ENCODE measurements at places on chromosomes 4 and X.

DNA sequence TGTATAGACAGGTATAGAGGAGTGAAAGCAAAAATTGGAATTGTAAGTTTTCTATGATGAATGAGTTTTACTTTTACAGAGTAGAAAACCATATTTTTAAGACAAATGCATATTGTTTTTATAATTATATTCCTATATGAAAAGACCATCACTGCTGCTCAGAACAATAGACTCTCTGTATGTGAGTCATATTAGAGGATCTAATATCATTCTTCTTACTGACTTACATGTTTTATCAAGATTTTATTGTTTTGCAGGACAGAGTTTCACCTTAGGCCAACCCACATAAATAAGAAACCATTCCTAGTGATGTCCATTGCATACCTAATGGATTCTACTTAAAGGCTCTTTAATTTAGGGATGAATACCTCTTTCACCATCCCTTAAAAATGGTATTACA is 88.6 kb downstream of the NR3C2 start:
- no peak for DNase-seq

- no peak for DNase-seq
Observed at GRCh38 chr4:175651756-175652310, 160.2 kb downstream of the GPM6A start.

DNA sequence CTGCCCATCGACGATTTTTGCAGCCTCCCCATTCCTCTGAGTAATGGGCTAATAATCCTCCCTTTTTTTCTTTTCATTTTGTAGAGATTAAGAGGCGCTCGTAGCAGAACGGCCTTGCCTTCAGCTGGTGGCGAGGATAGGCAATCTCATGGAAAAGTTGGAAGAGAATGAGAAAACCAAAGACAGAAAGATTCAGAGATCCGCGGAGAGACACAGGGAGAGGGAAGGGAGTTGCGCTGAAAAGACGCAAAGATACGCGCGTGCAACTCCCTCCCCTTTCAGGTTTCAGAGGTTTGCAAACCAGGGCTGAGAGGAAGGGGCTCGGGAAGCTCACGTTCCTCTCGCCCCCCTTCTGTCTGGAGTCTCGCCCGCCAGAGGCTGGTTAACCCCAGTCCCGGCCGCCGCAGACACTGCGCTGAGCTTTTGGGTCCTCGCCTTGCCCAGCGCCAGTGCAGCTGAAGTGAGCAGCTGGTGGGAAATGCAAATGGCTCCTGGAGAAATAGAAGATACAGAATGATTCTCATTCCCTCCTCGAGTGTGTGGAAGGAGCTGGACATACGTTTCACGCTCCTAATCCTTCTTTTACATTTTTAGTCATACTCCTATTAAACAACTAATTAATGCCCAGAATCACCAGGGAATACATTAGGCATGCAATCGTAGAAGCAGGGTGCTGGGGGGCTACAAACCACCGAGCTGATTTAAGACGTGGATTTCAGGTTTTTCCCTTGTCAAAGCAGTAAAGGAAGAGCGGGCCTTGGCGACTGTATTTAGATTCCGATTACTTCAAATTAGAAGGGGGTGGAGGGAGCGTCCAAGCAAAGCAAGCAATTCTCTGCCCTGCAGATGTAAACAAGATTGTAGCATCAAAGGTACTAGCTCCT is 16.6 kb upstream of the PITX2 start:
- no peak for DNase-seq

DNA sequence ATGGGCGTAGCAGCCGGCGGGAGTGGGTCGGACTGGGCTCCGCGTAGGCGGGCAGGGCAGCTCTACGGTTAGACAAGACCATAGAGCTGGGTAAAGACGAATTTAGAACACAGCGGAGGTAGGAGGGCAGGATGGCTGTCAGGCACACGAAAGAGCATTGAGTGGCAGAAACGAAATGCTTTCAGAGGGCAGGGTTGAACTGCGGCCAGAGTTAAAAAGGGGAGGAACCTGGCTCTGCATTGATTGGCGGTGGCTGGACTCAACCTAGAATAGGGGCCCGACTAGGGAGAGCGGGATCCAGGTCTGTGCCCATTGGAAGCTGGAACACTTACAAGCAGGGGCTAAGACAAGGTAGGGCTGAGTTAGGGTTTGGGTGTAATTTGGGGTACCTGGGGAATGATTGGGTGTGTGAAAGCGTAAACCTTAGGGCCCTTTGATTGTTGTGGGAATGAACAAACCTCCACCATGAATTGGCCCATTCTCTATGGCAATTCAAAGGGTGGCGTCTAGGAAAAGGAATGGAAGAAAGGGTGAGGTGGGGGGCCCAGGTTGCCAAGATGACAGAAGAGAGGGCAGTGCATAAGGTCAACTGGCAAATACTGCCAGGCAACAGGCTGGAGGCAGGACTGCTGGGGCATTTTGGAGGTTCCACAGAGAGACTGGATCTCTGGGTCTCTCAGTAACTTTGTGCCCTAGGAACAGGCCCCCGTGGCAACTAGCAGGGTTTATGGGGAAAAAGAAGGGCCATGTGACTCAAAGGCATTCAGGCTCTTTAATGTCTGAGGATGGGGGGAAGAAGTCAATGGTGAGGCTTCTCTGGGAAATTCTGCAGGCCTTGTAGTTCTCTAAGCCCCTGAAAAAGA is 911 bp upstream of the ELK1 start:
- no peak for DNase-seq

DNA sequence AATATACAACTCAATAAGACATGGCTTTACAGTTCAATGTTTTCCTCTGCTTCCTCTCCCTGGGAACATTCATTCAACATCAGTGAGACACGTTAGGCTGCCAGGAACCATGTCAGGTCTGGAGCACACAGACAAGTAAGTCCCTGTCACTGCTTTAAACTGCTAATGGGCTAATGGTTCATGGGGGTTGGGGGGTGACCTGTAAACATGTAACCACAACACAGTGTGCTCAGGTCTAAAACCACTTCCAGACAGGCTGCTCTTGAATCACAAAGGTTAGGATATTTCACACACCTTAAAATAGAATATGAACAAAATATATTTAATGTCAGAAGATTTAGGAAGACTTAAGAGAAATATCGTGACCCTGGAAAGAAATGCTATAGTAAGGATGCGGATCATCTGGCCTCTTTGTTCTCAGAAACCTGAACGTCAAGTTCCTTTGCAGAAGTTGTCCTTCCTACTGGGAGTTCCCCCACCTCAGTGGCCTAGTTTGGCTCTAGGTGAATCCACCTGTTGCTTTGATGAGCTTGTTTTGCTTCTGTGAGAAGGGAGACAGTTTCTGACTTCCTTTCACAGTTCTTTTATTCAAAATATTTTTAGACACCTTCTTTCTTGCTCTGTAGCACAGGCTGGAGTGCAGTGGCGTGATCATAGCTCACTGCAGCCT is 359.9 kb downstream of the UNC5C start:
- DNase-seq: no peak

DNA sequence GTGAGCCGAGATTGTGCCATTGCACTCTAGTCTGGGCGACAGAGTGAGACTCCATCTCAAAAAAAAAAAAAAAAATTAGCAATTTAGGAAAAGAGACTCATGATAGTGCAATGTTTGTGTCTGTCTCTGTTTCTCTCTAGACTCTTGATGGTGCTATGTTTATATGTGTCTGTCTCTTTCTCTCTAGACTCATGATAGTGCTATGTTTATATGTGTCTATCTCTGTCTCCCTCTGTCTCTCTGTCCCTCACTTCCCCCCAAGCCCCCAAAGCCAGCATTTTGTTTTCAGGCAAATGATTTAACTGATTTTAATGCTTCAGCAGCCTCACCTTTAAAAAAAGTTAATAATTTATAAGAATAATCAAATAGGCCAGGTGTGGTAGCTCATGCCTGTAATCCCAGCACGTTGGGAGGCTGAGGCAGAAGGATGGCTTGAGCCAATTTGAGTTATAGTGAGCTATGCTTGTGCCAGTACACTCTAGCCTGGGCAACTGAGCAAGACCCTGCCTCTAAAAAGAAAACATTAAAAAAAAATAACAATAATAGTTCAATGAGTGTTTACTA is 6.9 kb downstream of the MOB1B start:
- DNase-seq: no peak

DNA sequence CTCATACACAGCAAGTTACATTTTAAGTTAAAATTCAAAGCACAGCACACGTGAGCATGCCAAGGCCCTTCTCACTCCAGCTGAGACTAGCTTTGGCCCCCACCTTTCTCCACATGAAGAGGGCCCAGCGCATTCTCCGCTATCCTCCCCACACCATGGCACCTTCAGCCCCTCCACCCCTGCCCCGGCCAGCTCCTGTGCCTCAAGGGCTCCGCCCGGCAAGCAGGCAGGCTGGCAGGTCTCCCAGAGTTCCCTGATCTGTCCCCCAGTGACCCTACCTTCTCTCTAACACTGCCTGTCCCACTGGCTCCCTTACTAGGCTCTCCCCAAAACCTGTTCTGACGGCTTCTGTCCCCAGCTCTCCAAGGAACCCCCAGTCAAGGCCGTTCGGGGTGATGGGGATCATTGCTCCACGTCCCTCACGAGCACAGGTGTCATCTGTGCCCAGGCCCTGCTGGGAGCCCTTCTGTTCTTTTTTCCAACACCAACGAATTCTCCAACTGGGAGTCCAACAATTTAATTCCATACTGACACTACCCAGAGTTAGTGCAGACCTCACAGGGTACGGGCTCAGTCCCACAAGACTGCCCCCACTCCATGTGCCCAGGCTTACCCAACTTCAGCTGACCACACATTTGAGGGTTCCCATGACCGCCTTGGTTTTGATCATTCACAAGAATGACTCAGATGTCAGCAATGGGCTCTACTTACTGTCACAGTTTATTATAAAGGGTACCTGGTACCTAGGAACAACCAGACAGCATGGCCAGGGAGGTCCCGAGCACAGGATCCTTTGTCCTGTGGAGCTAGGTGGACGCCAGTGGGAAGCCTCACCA is 4.2 kb downstream of the LETM1 start:
- no peak for DNase-seq

GRCh38 chr4:168846414-168846813 is 163.6 kb downstream of the CBR4 start:
- DNase-seq: no peak

GRCh38 chr4:110619463-110620247 is 3.2 kb downstream of the PITX2 start:
- no peak for DNase-seq

DNA sequence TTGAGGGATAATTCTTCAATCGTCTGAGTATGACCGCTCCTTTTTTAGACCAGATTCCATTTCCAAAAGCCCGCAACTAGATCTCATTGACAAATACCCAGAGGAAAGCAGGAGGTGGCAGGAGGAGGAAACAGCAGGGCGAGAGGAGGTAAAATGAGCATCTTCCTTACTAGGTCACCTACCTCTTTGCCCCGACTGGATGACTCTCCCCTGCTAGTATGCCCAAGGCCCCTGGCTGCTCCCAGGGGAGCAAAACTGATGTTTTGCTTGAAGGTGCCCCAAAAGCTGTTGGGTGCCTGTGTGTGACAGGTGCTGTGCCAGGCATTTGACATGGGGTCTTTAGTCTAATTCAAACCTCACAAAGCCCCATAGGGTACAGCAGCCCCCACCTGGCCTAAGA is 48.9 kb downstream of the C4orf50 start:
- DNase-seq: no peak

DNA sequence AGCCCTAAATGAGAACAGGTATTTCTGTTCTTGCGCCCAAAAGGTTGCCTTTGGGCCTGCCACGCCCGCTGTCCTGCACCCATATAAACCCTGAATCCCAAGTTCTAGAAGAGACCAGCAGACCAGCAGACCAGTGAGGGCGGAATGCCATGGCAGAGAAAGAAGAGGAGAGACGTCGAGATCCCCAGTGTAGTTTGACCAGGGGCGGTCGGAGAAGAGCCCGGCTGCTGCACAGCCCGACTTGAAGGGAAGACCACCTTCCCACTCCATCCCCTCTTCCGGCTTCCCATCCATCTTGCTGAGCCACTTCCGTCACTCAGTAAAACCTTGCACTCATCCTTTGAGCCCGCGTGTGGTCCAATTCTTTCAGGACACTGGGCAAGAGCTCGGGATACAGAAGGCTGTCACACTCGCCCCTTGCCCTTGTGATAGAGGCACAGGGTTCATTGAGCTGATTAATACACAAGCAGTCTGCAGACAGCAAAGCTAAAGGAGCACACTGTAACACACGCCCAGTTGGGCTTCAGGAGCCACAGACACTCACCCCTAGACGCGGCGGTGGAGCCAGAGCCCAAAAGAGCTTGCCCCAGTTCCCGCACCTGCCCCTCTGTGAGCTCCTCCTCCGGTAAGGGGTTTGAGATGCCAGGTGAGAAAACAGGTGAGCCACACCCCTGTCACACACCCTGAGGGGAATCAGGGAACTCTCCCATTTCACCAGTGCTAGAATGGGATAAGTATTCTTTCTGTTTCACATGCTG is 230.8 kb downstream of the PCDH10 start:
- no peak for DNase-seq

DNA sequence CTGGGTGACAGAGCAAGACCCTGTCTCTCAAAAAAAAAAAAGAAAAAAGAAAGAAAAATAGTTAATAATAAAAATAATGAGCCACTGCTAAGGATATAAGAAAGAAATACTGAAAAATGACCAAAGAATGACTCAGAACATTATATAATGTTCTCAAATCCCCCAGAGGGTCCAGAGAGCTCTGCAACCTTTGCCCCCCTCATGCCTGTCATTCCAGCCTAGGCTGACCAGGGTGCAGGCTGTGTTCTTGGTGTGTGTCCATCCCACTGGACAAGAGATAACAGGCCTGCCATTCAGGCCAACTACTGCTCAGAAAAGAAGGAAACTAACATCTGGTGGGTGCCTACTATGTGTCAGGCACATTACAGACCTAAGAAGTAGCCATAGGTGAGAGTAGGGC is 72.7 kb upstream of the EDNRA start:
- DNase-seq: no peak

- no peak for DNase-seq
Observed at GRCh38 chrX:115583496-115584004, 22.6 kb downstream of the PLS3 start.

- DNase-seq: no peak
Observed at GRCh38 chr4:147820975-147821374, 89.1 kb downstream of the ARHGAP10 start.

GRCh38 chrX:40366661-40367060 is 214.1 kb upstream of the ATP6AP2 start:
- no peak for DNase-seq

DNA sequence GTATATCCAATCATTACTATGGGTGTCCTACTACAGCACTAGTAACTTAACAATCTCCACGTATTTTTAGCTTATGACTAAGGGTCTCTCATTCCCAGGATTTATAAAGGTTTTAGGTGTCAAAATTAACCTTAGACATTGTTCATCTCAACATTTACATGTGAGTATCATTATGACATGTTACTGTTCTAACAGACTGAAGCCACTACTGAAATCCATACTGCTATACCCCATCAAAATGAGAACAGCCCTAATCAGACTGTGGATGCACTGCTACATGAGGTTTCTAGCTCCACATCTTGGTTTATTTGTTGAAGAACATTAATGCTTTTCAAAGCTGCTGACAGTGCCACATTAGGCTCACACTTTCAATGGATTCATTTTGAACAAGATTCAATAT is 35.6 kb upstream of the TXK start:
- no peak for DNase-seq

- DNase-seq: no peak
Observed at GRCh38 chr4:141706445-141706844, 70.1 kb downstream of the IL15 start.

- no peak for DNase-seq
Observed at GRCh38 chr4:12703036-12703435, 781.1 kb downstream of the RAB28 start.

Data from GM12892 (cell line).